HT-29 (cell line): ENCODE measurements at places on chromosomes 16 and 17.

- DNase-seq = no peak
Measured at GRCh38 chr17:41098042-41098441, at the start of gene KRTAP4-8. Gene KRTAP4-8 (minus strand): TSS chr17:41098142. CDS start chr17:41098084, 58 bp downstream.

GRCh38 chr16:88759245-88759975, 25.6 kb downstream of the PIEZO1 start:
- no peak for DNase-seq

GRCh38 chr16:13921328-13921727, 1.4 kb downstream of the ERCC4 start:
- DNase-seq = no peak

DNA sequence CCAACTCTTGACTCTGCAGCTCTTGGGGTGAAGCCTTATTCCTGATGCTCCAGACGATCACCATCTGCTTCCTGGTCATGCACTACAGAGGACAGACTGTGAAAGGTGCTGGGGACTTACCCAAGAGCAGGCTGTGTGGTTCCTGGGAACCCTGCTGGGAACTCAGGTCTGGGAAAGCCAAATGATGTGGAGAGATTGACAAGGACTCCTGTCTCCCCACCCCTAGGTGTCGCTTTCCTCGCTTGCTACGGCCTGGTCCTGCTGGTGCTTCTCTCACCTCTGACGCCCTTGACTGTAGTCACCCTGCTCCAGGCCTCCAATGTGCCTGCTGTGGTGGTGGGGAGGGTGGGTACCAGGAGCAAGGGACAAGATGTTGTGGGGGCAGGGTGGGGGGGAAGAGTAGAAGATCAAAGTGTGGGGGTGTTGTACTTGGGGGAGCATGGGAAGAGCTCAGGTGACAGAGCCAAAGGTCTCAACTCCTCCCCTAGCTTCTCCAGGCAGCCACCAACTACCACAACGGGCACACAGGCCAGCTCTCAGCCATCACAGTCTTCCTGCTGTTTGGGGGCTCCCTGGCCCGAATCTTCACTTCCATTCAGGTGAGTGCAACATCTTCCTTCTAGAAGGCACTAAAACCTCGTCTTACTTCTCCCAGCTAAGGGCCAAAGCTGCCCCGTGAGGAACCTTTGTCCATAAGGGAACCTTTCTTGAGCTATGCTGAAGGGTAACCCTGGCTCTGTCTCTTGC, 3.0 kb downstream of the SOX15 start:
- peak; percentile 69 for DNase-seq

DNA sequence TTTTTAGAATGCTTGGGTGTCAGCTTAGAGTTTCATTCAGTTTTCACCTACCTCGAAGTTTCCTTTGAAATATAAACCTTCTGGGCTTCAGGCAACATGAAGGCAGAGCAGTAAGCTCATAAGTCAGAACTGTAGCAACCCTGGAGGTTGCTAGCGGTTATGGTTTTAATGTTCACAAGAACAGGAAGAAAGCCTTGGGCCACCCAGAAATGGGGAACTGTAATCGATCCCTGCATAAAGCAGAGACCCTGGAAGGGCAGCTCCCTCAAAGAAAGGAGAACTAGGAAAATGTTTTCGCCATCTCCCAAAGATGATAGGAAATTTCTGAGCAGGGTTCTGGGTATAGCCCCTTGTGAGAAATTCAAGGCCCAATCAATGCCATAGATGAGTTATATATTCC, 47.8 kb upstream of the RASL10B start:
- no peak for DNase-seq

- DNase-seq = no peak
Measured at GRCh38 chr16:78607465-78607864, 508.0 kb downstream of the WWOX start.
